ENCODE measurements at places on chromosomes 3 and 15. TPM values are rescaled to one million over a fixed set of nuclear protein-coding genes. Genes with fewer than 3 reads are reported as not detected.

DNA sequence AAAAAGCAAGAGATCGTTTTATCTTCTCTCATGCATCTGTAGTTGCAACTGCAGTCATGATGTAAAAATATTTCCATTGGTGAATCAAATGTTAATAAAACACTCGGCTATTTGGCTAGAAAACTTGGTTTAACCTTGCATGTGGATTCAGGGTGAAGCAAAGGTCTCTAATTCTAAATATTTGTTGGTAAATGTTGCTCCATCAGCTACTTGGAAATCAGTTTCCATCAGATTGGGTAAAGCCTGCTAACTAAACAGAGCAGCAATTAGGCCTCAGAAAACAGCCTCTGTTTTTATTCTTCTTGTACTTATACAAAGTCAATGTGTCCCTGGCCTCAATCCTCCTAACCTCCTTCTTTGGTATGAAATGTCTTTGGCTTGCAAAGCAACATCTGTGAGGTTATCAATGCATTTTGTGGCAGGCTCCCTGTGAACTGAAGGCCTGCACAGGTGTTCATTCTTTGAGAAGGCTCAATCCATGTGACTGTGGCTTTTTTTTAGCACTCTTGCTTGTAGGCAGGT lies 312.3 kb downstream of the WDR72 start:
- H3K4me3 ChIP-seq, result no peak overlapping the region
- H3K27ac ChIP-seq, result no peak overlapping the region
- no peaks in the 10 kb centered on the region for H3K27me3 ChIP-seq
- DNase-seq, result no peak
- H3K36me3 ChIP-seq, result no peaks in the 10 kb centered on the region

GRCh38 chr3:43581343-43581742 lies 40.5 kb downstream of the ANO10 start:
- no peak for DNase-seq
- peaks cover 6% of the 10 kb centered on the region for H3K36me3 ChIP-seq
- no peak overlapping the region for H3K27ac ChIP-seq
- no peak overlapping the region for H3K4me3 ChIP-seq
- H3K4me1 ChIP-seq, result no peaks in the 10 kb centered on the region

DNA sequence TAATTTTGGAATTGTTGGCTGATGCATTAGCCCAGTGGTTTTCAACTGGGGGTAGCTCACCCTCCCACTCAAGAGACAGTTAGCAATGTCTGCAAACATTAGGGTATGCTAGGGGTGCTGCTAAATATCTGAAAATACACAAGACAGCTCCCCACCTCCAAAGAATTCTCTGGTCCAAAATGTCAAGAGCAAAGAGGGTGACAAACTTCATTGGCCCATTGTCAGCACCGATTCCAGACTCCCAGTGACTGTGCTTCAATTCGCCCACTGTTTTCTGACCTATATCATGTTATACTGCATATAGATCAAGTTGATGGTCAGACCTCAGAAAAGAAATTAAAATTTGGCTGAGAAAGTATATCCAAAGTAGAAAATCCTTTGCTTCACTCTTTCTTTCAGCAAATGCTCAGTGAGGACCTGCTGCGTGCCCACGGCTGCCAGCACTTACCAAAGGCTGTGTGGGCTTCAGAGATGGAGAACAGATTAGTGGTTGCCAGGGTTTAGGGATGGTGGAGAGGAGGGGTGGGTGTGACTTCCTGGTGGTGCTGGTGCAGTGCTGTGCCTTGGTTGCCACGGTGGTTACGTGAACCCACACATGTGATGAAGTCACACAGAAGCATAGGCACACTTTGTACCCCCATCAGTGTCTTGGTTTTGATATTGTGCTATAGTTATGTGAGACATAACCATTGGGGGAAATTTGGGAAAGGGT lies 204.0 kb downstream of the PLCL2 start:
- no peak for DNase-seq
- no peaks in the 10 kb centered on the region for H3K27me3 ChIP-seq
- H3K4me3 ChIP-seq, result no peak overlapping the region
- no peaks in the 10 kb centered on the region for H3K4me1 ChIP-seq
- H3K36me3 ChIP-seq, result no peaks in the 10 kb centered on the region
- H3K27ac ChIP-seq, result no peak overlapping the region

GRCh38 chr15:66661432-66662096 lies 40.5 kb upstream of the SMAD6 start:
- H3K4me3 ChIP-seq, result no peak overlapping the region
- H3K4me1 ChIP-seq, result peaks cover 6% of the 10 kb centered on the region
- no peak for DNase-seq
- H3K27me3 ChIP-seq, result no peaks in the 10 kb centered on the region

DNA sequence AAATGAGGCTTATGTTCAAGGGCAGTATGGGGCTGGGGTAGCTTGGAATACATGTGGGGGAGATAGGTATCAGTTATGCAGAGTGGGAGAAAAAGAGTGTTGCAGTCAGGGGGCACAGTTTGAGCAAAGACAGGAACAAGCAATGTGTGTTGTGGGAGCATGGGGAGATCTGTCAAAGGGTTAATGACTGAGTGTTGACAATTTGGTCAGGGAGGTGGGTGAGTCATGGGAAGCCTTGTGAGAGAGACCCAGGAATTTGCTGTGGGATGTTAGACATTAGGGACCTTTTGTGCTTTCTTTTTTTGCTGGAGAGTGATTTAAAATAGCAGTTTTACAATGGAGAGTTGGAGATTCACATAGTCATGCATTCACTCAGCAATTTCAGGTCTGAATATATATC lies 221.6 kb upstream of the NR2E3 start:
- H3K4me1 ChIP-seq, result no peaks in the 10 kb centered on the region
- H3K4me3 ChIP-seq, result no peak overlapping the region
- no peaks in the 10 kb centered on the region for H3K36me3 ChIP-seq
- no peak overlapping the region for H3K27ac ChIP-seq
- DNase-seq, result no peak

The PAQR9 gene
- total RNA-seq, result 0.09 TPM

DNA sequence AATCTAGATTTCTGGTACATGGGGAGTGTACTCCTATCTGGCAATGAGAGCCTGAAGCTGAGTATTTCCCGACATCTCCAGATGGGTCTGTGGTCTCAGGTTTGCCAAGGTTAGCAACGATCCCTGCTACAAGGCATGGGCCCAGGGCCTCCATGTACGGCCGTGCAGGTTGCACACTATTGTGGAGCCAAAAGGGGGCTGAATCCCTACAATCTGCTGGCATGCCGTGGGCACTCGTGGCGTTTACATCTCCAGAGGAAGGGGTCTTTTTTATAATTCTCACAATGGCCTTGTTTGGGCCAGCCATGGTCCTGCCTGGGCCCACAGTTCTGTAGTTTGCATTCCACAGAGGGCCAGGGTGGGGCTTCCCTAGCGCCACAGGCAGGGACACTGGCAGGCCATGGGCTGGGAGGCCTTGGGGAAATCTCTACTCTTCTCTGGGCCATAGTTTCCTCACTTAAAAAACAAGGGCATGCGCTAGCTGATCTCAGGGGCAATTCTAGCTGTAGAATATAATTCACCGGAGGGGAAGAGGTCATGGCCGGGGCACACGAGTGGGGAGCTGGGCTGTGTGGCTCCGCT lies 68.9 kb upstream of the TLE3 start:
- no peak overlapping the region for H3K27ac ChIP-seq
- H3K27me3 ChIP-seq, result no peaks in the 10 kb centered on the region
- H3K4me3 ChIP-seq, result no peak overlapping the region

GRCh38 chr15:78392430-78392829 lies 45.6 kb upstream of the IREB2 start:
- H3K36me3 ChIP-seq, result no peaks in the 10 kb centered on the region
- no peak overlapping the region for H3K4me3 ChIP-seq
- no peak for DNase-seq
- H3K27ac ChIP-seq, result no peak overlapping the region
- no peaks in the 10 kb centered on the region for H3K27me3 ChIP-seq

DNA sequence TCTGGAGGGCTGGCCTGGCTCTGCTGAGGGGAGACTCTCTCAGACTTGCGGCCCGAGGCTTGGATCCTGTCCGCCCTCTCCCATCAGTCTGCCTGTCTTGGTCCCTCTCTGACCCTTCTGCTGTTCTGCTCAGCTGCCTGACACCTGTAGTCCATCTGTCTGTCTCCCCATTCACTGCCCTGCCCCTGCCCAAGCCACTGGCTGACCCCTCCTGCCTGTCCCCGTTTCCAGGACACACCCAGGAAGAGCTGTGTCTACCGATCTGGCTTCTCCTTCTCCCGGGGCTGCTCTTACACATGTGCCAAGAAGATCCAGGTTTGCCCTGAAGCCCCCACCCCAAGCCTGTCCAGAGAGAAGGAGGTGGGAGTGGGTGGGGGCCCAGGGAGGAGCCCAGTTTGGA lies 18.5 kb downstream of the NT5DC2 start:
- H3K4me1 ChIP-seq, result no peaks in the 10 kb centered on the region
- no peak overlapping the region for H3K4me3 ChIP-seq
- no peaks in the 10 kb centered on the region for H3K27me3 ChIP-seq
- no peak for DNase-seq
- no peak overlapping the region for H3K27ac ChIP-seq
- no peaks in the 10 kb centered on the region for H3K36me3 ChIP-seq

- H3K27me3 ChIP-seq, result peaks cover 9% of the 10 kb centered on the region
- peak within 1 kb of the TSS; percentile 43 for H3K4me3 ChIP-seq
- H3K4me1 ChIP-seq, result peaks cover 8% of the 10 kb centered on the region
- no peaks in the 10 kb centered on the region for H3K36me3 ChIP-seq
- DNase-seq, result peak; percentile 91
- H3K27ac ChIP-seq, result peak within 1 kb of the TSS; percentile 41
Measured at GRCh38 chr15:62165104-62165792, at the start of gene C2CD4B. C2CD4B (minus strand) TSS chr15:62165285; CDS start chr15:62164984, 301 bp downstream.

DNA sequence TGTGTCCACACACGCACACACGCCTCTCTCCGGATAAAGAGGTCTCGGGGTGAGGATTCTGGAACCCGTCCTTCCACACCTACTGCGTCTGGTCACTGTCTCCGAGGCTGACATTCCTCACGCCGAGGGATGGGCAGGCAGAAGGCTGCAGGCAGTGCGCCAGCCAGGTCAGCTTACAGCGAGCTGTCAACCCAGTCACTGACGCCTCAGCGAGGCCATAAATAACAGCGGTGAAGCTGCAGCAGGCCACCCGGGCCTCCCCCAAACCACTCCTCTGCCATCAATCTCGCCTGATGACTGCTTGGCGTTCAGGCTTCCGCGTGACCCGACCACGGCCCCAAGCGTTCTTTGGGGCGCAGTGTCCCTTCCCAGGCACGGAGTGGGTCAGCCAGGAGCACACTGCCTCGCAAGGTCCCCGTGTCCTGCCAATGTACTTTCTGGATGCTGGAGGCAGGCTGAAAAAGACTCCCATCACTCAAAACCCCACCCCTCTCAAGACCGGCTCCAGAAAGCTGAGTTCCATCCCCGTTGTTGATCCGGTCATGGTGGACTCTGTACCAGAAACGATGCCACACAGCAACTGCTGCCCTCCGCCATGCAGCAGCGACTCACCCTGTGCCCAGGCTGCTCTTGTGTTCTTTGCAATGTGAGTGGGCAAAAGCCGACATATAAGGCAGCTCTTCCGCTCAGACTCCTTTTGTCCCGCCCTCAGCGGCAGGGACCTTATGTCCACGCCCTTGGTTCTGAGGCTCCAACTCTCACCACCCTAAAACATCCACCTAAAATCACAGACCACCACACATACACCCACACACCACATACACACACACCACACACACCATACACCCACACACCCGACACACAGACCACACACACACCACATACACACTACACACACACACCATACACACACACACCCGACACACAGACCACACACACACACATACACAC lies 27.1 kb downstream of the CPN2 start:
- H3K27ac ChIP-seq, result no peak overlapping the region
- DNase-seq, result peak; percentile 92
- H3K36me3 ChIP-seq, result no peaks in the 10 kb centered on the region
- H3K27me3 ChIP-seq, result peaks cover 3% of the 10 kb centered on the region
- H3K4me3 ChIP-seq, result peak overlapping the region; percentile 12

The LINGO1 gene
- 3.9 TPM for total RNA-seq

- no peaks in the 10 kb centered on the region for H3K36me3 ChIP-seq
- no peak overlapping the region for H3K4me3 ChIP-seq
- DNase-seq, result no peak
- H3K27ac ChIP-seq, result no peak overlapping the region
- no peaks in the 10 kb centered on the region for H3K4me1 ChIP-seq
- H3K27me3 ChIP-seq, result no peaks in the 10 kb centered on the region
Measured at GRCh38 chr3:166471074-166471767, 634.0 kb upstream of the BCHE start.

The CPA3 gene
- 47.9 TPM for total RNA-seq
